ENCODE measurements at places on chromosomes 12 and 14.

- DNase-seq: no peak
Observed at GRCh38 chr14:91373591-91374254, 43.9 kb downstream of the CCDC88C start.

DNA sequence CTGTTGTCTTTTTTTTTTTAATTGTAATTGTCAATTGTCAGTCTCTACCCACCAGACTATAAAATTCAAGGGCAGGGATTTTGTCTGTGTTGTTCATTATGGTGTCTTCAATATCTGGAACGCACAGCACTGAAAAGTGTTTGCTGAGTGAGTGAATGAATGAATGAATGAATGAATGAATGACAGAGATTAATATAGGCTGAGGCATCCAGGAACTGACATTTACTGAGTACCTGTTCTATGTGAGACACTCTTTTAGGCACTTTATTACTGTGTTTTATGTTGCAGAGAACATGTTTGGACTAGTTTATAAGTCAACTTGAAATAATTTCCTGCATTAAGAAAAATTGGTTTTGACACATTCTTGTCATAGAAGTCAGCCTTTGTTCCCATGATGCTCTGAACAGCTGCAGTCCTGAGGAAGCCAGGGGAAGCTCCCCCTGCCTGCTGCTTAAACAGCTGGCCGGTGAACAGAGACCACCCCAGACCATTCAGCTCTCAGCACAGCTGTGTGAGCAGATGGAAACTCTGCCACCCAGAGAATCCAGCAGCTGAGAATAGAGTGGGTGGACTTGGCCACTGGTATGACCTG, 160.7 kb upstream of the CCND2 start:
- no peak for DNase-seq

DNA sequence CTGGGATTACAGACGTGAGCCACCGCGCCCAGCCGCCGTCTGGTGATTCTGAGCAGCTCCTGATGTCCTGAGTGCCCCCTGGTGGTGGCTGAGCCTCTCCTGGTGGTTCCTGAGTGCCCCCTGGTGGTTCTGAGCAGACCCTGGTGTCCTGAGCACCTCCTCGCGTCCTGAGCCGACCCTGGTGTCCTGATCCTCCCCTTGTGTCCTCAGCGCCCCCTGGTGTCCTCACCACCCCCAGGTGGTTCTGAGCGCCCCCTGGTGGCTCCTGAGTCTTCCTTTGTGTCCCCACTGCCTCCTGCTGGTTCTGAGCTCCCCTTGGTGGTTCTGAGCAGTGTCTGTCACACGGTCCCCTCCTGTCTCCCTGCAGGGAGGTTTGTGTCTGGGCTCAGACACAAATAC, 1304.9 kb downstream of the TMEM121 start:
- no peak for DNase-seq

GRCh38 chr12:50566066-50566465, 61.3 kb downstream of the DIP2B start:
- no peak for DNase-seq

DNA sequence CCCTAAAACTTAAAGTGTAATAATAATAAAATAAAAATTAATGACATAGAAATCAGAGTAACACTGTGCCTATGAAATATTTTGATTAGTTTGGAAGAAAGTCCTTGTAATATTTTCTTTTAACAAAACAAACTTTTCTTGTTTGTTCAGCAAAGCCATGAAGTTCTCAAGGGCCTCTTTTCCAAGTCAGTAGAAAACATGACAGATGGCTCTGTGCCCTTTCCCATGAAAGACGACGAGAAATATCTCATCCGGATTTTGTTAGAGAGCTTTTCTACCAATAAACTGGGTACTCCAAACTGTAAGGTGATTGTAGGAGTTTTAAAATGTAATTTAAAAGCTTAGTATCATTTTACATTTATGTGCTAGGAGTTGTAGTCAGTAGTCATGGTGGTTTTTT, 54.5 kb upstream of the ASPG start:
- DNase-seq: no peak

DNA sequence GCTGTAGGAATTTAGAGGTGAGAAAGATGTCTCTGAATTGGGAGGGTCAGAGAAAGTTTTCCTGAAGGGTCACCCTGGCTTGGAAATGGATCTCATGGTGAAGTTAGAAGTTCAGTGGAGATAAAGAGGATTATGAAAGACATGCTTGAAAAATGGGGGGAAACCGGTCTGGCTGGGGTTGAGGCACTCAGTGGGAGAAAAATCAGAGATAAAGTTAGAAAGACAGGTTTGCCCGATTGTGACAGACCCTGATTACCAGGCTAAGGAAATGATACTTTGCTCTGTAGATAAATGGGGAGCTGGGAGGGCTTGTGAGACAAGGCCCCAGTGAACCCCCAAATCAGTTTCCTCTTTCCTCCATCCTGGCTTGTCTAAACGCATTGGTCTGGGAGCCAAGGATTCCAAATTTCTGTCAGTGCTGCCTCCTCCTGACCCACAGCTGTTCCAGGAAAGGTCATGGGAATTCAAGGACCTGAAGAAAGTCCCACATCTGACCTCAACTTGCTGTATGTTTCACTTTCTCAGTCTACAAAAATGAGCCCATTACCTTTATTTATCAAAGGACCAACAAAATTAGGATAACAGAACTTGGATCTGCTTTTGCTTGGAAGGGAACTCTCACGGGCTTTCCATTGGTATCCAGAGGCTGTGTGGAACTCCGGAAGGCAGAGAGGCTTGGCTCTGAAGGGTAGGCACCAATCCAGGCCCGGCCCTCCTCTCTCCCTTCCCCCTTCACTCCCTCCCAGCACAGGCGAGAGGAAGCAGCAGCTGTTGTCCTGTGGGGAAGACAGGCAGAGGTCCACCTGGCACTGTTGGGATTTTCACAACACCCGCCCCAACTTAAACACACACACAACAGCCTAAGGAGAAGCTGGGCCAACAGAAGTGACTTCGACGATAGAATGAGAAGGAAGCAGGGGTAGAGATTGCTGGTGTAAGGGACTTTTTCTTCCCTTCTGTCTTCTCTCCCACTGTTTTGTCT, 3.4 kb upstream of the RNASE7 start:
- DNase-seq: peak; percentile 65

DNA sequence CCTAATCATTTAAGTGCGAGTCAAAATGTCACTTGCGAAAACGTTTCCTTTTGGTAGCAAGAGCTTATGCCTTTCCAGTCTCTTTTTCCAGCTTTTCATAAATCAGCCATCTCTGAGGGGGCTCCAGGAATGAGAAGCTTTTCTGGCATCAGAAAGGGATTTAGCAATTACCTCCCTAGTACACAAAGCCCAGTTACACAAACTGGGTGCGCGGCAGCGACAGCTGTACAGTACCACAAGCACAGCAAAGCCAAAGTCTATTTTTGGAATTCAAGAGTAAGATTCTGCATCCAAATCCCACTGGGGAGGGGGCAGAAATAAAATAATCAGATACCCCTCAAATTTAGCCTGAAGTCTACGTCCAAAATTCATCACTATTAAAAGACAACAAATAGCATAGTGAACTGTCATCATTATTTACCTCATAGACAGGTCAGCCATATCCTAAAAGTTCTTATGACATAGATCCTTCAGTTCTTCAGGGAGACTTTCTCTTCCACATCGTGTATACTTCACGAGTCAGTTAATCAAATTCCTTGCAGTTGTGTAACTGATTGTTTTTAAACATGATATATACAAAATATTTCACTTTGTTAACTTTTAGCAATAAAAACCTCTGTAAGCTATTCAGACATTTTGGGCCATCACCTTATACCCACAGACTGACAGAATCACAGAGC, 150.8 kb downstream of the TTC7B start:
- DNase-seq: no peak

Data from NCI-H2029 (cell line).